ENCODE measurements at places on chromosomes 7 and 10.

DNA sequence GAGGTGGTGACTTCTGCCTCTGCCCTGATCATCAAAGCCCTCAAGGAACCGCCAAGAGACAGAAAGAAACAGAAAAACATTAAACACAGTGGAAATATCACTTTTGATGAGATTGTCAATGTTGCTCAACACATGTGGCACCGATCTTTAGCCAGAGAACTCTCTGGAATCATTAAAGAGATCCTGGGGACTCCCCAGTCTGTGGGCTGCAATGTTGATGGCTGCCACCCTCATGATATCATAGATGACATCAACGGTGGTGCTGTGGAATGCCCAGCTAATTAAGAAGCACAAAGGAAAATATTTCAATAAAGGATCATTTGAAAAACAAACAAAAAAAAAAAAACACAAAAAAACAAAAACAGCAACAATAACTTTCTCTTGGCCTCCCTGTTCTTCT, 59.5 kb upstream of the TOMM7 start:
- DNase-seq = no peak

DNA sequence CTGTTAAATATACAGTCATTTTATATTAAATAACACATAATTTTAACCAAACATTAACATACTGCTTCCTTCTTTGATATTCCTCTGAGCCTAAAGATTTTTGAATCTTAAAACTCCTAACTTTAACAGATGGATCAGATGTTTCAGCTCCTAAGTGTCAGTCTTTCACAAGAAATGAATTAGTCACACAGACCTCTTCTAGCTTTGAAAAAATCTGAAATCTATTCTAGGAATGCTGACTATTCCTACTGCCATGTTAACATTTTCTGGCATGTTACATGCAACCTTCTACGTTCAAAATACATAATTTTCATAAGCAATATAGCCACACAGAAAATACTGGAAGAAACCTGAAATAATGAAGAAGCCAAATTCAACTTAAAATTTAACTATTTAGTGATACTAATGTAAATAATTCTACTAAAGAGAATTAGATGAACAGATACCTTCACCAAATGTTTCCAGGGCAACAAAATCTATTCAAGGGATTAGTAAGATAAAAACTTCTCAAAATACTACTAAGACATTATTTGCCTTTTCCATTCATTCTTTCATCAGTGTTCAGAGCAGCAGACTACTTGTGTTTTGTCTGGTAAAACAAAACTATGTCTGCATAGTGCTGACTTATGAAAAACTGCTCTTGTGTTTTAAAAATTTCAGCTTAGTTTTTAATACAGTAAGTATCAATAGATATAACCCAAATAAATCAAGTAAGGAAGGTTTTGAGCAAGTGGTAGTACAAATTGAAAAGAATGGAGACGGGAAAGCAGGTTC, 9.2 kb downstream of the JMJD1C start:
- no peak for DNase-seq

DNA sequence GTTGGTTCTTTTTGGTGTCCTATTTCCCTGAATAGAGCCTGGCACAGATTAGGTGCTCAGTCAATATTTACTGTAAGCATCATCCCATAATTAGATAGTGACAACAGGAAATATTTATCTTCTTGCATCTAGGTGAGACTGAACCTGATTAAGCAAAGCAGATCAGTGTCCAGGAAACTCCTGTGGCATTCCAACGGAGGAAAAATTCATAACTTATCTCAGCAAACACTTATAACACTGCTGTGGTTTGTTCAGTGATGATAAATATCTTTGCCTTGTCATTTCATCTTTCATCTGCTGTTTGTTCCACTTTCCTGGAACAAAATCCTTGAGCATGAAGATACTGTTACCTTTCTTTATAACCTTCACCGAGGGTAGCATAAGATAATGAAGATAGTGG, 1160.3 kb upstream of the AUTS2 start:
- DNase-seq = no peak

DNA sequence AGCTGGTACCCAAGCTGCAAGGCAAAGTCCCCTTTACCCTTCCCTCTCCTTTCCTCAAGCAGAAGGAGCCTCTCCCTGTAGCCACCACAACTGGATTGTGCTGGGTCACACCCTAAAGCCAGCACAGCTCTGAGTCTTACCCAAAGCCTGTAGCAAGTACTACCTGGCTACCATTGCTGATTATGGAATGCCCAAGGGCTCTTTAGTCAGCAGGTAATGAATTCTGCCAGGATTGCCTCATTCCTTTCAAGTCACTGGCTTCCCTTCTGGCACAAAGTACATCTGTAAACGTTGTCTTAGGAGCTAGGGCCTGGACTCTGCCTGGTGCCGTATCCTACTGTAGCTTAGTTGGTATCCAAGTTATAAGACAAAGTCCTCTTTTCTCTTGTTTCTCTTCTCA, 52.0 kb downstream of the FAS start:
- no peak for DNase-seq

Data from stimulated activated CD4-positive, alpha-beta T cell treated with anti-CD3 and anti-CD28 coated beads, Interleukin-15, amount 100 ng/mL, for 1 hour (primary cell).